ENCODE measurements at places on chromosomes 13 and 19.

GRCh38 chr13:39110518-39111097, 72.4 kb downstream of the NHLRC3 start:
- DNase-seq: no peak

- DNase-seq: no peak
These were observed 15.6 kb upstream of the C2CD4C start for GRCh38 chr19:424546-424945.

DNA sequence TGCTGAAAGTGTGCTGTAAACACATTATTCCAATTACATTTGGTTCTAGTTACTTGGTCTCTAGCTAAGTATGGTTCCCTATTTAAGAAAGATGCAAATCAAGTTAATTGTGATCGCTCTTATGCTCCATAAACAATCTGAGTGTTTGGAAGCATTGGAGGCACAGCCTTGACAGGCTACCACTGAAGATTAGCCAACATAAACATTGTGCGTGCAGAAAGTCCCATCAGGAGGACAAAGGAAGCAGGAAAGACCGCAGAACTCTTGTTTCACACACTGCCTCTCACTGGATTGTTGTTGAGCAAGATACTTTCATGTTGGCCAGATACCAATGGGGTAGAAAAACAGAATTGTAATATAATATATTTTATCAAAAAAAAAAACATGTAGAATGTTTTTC, 814.4 kb downstream of the EFNB2 start:
- no peak for DNase-seq

- no peak for DNase-seq
These were observed 469 bp upstream of the RNF6 start for GRCh38 chr13:26222520-26223046.

GRCh38 chr19:48728911-48729664, 9.6 kb upstream of the MAMSTR start:
- no peak for DNase-seq
